Activated naive CD8-positive, alpha-beta T cell treated with anti-CD3 and anti-CD28 coated beads, Interleukin-2, amount 50 U/mL, for 16 hours (primary cell): ENCODE measurements at places on chromosomes 2 and 18.

- no peak for DNase-seq
Measured at GRCh38 chr2:134244086-134244485, 9.8 kb upstream of the MGAT5 start.

DNA sequence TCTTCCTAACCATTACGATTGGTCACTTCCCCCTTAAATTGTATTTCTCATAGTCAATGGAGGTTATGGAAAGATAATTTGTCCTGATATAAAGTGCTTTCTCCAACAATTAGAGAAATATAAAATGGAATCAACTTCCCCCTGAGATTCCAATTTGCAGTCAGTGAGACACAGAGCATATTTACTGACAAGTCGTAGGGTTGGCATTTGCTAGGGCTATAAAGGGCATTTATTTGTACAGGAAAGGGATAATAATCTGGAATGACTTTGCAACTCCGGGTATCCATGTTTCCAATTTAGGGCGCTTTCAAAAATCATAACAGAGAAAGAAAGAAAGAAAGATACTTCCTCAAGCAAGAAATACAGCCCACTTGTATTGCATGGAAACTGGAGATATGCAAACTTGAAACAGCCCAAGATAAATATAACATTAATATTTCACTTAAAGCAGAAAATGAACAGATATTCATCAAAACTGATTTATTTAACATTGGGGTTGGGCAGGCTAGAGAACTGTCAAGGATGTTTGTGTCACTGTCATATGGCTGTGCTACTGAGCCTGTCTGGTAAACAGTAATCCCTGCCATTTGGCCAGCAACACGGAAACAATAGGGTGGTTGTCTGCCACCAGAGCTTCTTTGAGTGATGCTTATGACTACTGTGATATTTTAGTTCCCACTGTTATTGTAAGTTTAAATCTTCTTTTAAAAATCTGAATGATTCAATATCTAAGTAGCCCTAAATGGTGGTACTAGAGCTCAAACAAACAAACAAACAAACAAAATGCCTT, 621.8 kb downstream of the LRP1B start:
- no peak for DNase-seq

DNA sequence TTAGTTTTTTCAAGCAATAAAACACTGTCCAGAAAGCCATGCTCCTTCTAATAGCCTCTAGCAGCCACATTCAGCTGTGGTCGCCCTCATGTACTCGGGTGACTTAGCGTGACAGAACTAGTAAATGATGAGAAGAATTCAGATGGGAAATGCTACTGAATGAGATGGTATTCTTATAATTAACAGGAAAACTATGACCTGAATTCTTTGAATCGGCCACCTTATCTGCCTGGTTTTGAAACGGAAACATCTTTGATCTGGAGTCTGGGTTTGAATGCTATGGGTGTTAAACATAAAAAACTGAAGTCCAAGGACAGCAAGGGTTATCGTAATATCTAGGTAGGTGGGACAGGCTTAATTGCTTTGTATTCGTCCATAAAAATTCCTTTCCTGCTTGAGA, 138.8 kb upstream of the DNMT3A start:
- no peak for DNase-seq

DNA sequence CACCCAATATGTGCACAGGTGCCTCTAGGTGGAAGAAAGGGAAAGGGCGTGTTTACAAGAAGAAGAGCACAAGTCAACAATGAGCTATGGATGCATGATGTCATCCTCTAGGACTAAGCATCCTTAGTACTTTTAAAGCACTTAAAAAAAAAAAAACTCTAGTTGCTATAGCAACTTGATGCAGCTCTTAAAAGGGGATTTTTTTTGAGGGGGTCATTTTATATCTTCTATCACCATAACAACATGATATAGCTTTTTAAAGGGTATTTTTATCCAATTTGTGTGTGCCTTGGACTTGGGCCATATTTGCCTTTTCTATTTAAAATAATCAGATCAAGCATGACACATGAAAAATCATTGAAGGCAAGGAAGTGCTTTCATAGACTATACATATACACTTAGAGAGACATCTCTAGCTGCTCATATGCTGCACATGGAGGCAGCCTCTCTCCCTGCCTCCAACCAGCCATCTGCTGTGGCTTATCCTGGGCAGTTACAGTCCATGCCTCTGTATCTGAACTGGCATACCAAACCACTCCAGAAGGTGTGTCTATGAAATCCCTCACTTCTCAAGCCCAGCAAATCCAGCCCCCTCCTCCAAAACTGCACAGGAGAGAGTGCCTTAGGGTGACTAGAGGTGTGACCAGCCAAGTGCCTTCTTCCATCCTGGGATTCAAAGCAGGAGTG, 165.4 kb downstream of the MSH2 start:
- no peak for DNase-seq

GRCh38 chr2:191488135-191488534, 189.8 kb upstream of the NABP1 start:
- DNase-seq = no peak

DNA sequence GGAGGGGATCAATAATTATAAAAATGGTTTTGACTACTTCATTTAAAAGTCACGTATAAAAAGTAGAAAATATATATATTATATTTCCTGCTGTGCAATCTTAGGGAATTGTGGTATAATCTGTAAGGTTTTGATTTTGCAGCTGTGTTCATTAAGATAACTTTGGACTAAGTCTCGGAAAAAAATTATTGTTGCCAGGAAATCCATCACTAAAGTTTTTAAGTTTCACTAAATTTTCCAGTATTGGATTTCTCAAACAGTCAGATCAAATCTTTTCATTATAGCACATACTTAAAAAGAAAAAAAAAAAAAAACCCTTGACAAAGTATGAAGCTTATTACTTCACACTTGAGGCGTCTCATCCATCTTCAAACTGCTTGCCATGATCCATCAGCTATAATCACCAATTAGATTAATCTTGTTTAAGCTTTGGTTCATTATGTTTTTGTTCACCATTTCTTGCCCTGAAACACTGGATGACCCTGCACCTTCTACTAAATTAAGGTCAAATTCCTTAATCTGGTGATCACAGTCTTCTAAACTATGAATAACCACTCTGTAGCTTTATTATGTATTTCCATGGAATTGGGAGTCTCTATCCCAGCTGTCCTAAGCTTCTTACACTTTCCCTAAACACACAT, 326.6 kb upstream of the COL3A1 start:
- DNase-seq = no peak
